ENCODE measurements at places on chromosomes 11 and 22.

DNA sequence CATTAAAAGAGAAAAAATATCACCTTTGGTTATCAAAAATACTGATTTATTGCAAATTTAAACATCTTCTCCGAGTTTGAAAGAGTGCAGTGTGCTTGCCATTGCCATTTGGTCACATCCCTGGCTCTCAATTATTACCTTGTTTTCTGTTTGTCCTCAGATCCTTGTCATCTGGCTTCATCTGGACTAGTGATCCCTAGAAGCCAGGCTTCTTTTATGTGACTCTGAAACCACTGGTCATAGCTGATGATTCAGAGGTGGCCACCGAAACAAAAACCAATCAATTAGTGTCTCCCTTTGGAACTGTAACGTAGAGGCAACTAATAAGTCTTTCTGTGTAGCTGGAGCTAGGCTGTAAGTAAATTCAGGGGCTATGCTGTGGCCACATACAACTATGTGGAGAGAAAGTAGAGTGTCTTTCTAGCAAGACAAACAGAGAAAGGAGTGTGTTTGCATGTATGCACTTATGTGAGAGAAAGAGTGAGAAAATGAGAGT, 237.9 kb downstream of the LUZP2 start:
- DNase-seq, result no peak

- DNase-seq, result no peak
Observed at GRCh38 chr11:70488171-70488703, 89.9 kb downstream of the CTTN start.

DNA sequence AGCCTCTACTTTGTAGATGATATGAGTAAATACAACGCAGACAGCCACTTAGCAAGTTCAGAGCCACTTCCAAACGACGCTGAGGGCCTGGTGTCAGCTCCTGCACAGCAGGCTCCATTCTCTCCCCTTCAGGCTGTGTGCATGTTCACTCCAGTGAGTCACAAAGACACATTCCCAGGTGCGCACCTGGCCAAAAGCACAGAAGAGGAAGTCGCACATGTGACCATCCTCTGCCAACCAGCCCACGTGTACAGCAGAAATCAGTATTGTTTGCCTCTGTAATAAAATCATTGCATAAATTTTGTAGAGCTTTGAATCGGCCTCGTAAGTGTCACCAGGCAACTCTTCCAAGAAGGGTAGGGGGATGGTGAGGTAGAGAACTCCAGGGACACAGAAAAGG, 19.5 kb upstream of the TPH1 start:
- DNase-seq, result no peak

- DNase-seq, result no peak
Observed at GRCh38 chr22:48897645-48898370, 929.9 kb downstream of the BRD1 start.

DNA sequence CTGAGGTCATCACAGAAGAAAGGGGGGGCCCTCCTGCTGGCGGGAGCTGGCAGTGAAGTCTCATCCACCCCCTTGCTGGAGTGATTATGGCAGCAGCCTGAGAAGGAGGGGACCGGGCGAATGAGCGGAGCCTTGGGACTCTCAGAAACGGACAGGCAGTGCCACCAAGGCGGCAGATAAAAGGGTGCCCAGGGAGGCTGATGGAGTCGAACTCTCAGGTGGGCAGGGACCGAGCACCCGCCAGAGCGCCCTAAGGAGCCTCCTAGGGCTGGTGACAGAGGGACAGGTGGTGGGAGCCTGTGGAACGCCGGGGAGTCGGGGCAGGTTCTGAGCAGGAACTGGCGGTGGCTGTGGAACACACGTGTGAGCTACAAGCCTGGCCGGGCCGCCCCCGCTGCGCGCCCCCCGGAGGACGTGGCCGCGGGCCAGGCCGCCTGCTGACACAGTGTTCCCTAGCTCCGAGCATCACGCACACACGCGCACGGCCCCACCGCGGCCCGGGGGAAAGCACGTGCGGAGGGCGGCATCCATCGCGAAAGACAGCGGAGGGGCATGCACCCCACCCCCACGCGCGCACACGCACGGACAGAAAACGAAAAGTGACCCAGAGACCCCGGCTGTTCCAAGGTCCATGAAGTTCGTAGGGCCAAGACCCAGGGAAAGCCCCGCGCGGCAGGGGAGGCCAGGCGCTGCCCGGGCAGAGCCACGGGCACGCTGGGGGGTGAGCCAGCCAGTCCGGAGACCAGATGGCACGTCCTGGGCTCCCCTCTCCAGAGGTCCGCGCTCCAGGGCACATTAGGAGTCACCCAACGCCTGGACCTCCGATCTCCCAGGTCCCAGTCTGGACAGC, 1.0 kb downstream of the VWCE start:
- DNase-seq, result peak; percentile 67

GRCh38 chr22:28620244-28620922, 59.3 kb downstream of the TTC28 start:
- no peak for DNase-seq

DNA sequence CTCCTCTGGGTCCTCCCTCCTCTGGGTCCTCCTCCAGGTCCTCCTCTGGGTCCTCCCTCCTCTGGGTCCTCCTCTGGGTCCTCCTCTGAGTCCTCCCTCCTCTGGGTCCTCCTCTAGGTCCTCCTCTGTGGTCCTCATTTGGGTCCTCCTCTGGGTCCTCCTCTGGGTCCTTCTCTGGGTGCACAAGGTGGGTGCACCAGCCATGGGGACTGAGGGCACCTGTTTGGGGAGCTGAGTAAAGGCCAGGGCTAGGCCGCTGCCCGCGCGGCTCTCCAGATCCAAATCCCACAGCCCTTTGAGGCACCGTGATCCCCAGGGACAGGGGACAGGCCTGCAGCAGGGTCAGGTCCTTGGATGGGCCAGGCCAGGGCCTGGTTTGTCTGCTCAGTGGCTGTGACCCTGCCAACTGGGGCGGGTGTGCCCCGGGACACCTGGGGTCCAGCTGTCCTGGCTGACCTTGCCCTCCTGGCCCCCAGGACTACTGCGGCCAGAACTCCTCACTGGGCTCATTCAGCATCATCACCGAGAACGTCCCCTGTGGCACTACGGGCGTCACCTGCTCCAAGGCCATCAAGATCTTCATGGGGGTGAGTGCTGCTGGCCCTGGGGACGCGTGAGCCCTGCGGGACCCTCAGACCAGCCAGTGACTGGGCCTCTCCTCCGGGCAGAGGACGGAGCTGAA, 12.7 kb downstream of the MUC2 start:
- no peak for DNase-seq

- DNase-seq, result no peak
Observed at GRCh38 chr11:26187639-26188038, 144.3 kb upstream of the ANO3 start.

Data from stimulated activated CD4-positive, alpha-beta T cell treated with anti-CD3 and anti-CD28 coated beads, Interleukin-2, amount 100 ng/mL, for 24 hours (primary cell).